ENCODE measurements at places on chromosomes 2 and 18. TPM values are rescaled to one million over a fixed set of nuclear protein-coding genes. Genes with fewer than 3 reads are reported as not detected.

- peak; percentile 29 for DNase-seq
- no peaks in the 10 kb centered on the region for H3K36me3 ChIP-seq
- H3K4me3 ChIP-seq = peak overlapping the region; percentile 34
- H3K4me1 ChIP-seq = peaks cover 10% of the 10 kb centered on the region
- H3K27me3 ChIP-seq = no peaks in the 10 kb centered on the region
Measured at GRCh38 chr18:37253394-37254235, 312.0 kb downstream of the CELF4 start.

GRCh38 chr2:237449193-237449881 lies 35.4 kb upstream of the COL6A3 start:
- H3K4me1 ChIP-seq = peaks cover 3% of the 10 kb centered on the region
- no peaks in the 10 kb centered on the region for H3K27me3 ChIP-seq
- H3K4me3 ChIP-seq = no peak overlapping the region

- no peak overlapping the region for H3K27ac ChIP-seq
- H3K27me3 ChIP-seq = no peaks in the 10 kb centered on the region
- H3K36me3 ChIP-seq = no peaks in the 10 kb centered on the region
- H3K4me1 ChIP-seq = peaks cover 8% of the 10 kb centered on the region
- H3K4me3 ChIP-seq = no peak overlapping the region
- DNase-seq = no peak
Measured at GRCh38 chr18:57589161-57589560, 2.7 kb upstream of the FECH start.

DNA sequence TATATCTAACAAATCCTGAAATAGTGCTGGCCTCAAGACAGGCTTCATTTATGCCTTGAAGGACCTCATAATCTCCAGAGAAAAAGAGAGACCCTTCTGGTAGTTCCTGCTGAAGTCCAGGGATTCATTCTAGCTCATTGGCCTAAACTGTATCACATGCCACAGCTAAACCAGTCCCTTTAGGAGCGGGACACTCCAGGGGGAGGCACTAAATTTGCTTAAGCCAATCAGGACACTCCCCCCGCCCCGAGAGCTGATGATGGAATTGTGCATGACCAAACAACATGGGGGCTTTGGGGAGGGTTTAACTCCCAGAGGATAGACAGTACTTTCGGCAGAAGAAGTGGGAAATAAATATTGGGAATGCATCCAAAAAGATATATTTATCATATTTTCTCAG lies 36.4 kb upstream of the CXCR4 start:
- DNase-seq = no peak
- no peaks in the 10 kb centered on the region for H3K27me3 ChIP-seq
- no peak overlapping the region for H3K27ac ChIP-seq
- H3K4me1 ChIP-seq = no peaks in the 10 kb centered on the region

DNA sequence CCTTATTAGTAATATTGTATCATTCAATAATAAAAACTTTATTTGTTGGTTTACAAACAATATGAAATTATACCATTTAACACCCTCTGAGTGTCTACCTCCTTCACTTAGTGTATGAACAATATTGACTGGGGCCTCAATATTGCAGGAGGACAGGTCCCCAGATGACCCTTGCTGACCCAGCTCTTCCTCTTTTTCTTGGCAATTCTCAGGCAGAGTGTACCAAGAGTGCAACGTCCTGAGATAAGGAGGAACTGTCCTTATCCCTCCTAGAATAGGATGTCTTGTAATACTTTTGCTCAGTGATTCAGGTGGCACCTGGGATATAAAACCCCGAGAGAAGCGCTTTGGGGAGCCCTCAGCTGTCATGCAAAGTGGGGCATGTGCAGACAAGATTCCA lies 76.8 kb downstream of the PLA2R1 start:
- no peak overlapping the region for H3K4me3 ChIP-seq
- no peak overlapping the region for H3K27ac ChIP-seq
- H3K4me1 ChIP-seq = peaks cover 46% of the 10 kb centered on the region
- DNase-seq = no peak

GRCh38 chr2:177314194-177314593 lies 49.7 kb upstream of the NFE2L2 start:
- no peaks in the 10 kb centered on the region for H3K27me3 ChIP-seq
- H3K36me3 ChIP-seq = no peaks in the 10 kb centered on the region
- peak overlapping the region; percentile 49 for H3K27ac ChIP-seq
- no peak for DNase-seq
- no peak overlapping the region for H3K4me3 ChIP-seq
- peaks cover 32% of the 10 kb centered on the region for H3K4me1 ChIP-seq

CIAO1 gene
- 107 TPM for total RNA-seq

DNA sequence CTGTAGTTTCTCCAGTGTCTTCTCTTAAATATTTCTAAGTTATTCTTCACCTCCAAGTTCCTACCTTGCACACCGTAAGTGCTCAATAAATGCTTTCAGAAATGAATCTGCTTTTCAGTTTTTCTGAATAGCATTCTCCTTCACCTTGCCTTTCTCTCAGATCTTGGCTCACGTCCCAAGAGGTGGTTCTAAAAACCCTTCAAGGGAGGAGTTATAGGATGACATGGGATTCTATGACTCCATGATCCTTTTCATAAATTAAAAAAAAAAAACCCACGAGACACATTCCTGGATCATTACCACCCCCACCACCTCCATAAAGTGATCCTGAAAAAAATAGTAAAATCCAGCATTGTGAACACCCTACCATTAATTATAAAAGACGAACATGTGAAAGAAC lies 11.7 kb downstream of the KCTD1 start:
- H3K27me3 ChIP-seq = no peaks in the 10 kb centered on the region
- H3K36me3 ChIP-seq = no peaks in the 10 kb centered on the region
- no peak overlapping the region for H3K27ac ChIP-seq

DNA sequence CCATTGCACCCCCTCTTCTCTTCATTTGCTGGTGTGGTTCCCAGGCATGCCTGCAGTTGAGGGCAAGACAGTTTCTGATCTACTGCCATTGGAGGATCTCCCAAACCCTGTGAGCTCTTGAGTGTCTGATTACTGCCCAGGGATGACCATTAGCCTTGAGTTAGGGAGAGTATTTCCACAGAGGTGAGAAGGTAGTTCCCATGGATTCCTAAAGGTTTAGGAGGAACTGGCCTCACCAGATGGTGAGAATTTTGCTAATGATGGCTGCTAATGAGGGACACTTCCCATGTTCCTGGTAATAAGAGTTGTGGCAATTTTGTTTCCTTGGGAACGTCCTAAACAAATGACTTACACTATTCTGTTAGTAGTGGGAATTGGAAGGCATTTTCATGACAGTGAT lies 42.5 kb downstream of the PTPRM start:
- no peak overlapping the region for H3K4me3 ChIP-seq
- no peaks in the 10 kb centered on the region for H3K27me3 ChIP-seq
- DNase-seq = no peak
- no peak overlapping the region for H3K27ac ChIP-seq

LMAN2L gene
- 22.8 TPM for total RNA-seq

GRCh38 chr18:29164993-29165599 lies 988.2 kb upstream of the CDH2 start:
- no peaks in the 10 kb centered on the region for H3K36me3 ChIP-seq
- H3K27ac ChIP-seq = no peak overlapping the region
- no peaks in the 10 kb centered on the region for H3K4me1 ChIP-seq
- no peak overlapping the region for H3K4me3 ChIP-seq

TSPYL6 gene
- total RNA-seq = not detected

DNA sequence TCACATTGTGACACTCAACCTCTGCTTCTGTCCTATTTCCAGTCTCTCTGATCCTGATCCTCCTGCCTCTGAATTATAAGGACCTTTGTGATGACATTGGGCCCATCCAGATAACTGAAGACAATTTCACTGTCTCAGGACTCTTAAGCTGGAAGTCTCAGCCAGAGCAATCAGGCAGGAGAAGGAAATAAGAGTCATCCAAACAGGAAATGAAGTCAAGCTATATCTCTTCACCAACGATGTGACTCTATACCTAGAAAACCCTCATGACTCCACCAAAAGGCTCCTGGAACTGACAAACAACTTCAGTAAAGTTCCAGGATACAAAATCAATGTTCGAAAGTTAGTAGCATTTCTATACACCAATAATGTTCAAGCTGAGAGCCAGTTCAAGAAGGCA lies 29.3 kb upstream of the TWIST2 start:
- H3K36me3 ChIP-seq = no peaks in the 10 kb centered on the region
- no peak overlapping the region for H3K4me3 ChIP-seq
- no peak for DNase-seq
- no peaks in the 10 kb centered on the region for H3K27me3 ChIP-seq

- H3K4me1 ChIP-seq = no peaks in the 10 kb centered on the region
- DNase-seq = no peak
- no peaks in the 10 kb centered on the region for H3K36me3 ChIP-seq
- H3K27me3 ChIP-seq = no peaks in the 10 kb centered on the region
Measured at GRCh38 chr2:26552641-26553374, 74.9 kb upstream of the OTOF start.

- no peak overlapping the region for H3K27ac ChIP-seq
- no peak overlapping the region for H3K4me3 ChIP-seq
- no peaks in the 10 kb centered on the region for H3K27me3 ChIP-seq
- peaks cover 18% of the 10 kb centered on the region for H3K4me1 ChIP-seq
- H3K36me3 ChIP-seq = no peaks in the 10 kb centered on the region
Measured at GRCh38 chr18:35114305-35114704, 73.1 kb downstream of the MAPRE2 start.

MRPS9 gene
- 20.1 TPM for total RNA-seq

DNA sequence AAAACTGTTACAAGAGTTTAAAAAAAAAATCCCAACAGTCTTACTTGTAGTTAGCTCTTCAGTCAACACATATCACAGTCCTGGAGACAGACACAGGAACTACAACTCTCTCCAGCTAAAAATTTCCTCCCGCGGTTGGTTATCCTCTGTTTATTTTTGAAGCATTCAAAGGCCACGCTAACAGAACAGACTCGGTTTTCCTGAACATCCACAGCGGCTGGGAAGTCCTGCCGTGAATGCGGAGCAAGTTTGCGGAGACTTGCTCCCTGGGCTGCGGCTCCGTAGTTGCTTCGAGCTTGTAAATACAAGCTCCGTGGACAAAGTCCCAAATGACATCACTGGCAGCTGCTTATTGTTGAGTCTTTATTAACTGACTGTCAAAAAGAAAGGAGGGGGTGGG lies at the start of gene NCKAP5:
Gene NCKAP5 (minus strand): TSS at position 292 of the 400 bp plus-strand sequence. CDS start 50,937 bp downstream, outside the sequence.
- H3K27me3 ChIP-seq = no peaks in the 10 kb centered on the region
- H3K27ac ChIP-seq = no peak within 1 kb of the TSS
- no peaks in the 10 kb centered on the region for H3K36me3 ChIP-seq

- no peaks in the 10 kb centered on the region for H3K36me3 ChIP-seq
- no peak overlapping the region for H3K4me3 ChIP-seq
- H3K4me1 ChIP-seq = no peaks in the 10 kb centered on the region
- H3K27ac ChIP-seq = no peak overlapping the region
- H3K27me3 ChIP-seq = no peaks in the 10 kb centered on the region
- DNase-seq = no peak
Measured at GRCh38 chr2:227891673-227892072, 20.2 kb downstream of the DAW1 start.

DNA sequence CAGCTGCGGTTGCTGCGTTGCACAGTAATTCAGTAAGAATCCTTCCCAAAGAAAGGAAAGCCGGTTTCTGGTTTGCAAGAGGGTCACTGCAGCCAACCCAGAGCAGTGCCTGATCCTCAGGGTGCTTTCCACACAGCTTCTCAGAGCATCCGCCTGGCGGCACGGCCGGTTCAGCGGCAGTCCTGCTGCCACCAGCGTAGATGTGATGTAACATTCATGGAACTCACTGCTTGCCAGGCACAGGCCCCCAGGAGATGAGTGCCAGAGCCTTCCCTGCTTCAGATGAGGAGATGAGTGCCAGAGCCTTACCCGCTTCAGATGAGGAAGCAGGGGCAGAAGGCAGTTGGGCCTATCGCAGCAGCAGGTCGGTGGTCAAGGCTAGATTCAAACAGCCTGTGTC lies 230.2 kb downstream of the GBX2 start:
- no peak overlapping the region for H3K27ac ChIP-seq
- H3K27me3 ChIP-seq = no peaks in the 10 kb centered on the region
- H3K4me3 ChIP-seq = no peak overlapping the region
- no peaks in the 10 kb centered on the region for H3K36me3 ChIP-seq
- H3K4me1 ChIP-seq = no peaks in the 10 kb centered on the region

All from thyroid gland (tissue), 4 donors.